Central memory CD8-positive, alpha-beta T cell (primary cell): ENCODE measurements at places on chromosomes 11 and 22.

DNA sequence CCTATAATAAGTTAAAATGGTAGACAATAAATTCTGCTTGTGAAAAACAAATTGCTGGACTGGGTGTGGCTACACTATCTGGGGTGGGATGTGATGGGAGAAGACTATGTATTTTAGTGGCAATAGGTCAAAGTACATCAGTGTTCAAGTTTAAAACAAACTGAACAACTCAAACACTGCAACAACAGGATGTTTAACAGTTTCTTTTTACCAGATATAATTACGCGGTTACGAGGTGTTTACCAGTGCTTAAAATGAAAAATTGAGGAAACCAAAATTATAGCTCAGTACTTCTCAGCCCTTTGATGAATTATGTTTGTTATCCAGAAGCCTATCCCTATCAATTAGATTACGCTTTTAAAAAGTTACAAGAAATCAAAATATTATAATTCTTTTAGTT, 3.2 kb downstream of the PRDM10 start:
- no peak for DNase-seq

DNA sequence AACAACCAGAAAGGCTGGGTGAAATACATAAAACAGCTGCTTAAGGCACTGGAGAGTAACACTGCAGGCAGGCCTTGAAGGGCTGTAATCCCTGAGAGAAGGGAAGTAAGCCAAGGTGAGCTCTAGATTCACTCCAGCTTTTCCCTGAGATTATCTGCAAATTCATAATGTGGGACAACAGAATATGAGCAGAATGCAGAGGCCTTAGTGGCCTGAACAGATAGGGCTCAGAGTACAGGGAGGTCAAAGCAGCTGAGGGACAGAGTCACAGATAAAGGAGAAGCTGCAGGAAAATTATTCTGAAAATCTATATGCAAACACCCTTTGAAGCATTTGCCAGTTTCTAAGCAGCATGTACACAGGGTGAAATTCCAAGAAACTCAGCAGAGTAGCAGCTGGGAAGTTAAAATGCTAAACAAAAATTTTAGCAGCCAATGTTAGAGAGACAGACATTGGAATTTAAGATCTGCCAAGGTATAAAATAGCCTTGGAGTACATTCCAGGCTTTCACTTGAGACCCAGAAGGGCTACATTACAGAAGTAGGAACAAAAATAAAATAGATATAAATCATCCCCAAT, 48.1 kb upstream of the CWF19L2 start:
- DNase-seq: no peak

- no peak for DNase-seq
Observed at GRCh38 chr11:91876746-91877145, 347.9 kb upstream of the FAT3 start.

DNA sequence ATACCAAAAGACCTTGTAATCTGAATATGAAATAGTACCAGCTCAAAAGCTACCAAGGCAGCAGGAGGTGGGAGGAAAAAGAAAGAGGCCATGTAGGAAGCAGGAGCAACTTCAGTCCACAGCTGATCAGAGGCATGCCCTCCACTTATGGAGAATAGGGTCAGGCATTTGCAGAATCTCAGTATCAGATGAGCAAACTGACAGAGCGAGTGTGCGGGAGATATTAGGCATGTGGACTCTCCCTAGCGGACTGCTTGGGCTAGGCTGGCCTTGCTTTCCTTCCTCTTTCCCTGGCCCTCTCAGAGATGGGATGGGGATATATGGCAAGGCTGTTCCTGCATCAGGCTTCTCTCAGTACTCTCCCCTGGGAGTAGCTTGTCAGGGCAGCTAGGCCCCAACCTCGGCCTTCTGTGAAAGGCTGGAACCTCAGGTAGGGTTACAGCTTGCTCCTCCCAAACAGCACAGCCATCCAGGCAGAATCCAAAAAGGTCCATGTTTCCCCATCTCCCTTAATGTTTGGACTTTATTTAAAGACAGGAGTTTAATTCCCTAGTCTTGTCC, 37.0 kb downstream of the ETS1 start:
- no peak for DNase-seq

DNA sequence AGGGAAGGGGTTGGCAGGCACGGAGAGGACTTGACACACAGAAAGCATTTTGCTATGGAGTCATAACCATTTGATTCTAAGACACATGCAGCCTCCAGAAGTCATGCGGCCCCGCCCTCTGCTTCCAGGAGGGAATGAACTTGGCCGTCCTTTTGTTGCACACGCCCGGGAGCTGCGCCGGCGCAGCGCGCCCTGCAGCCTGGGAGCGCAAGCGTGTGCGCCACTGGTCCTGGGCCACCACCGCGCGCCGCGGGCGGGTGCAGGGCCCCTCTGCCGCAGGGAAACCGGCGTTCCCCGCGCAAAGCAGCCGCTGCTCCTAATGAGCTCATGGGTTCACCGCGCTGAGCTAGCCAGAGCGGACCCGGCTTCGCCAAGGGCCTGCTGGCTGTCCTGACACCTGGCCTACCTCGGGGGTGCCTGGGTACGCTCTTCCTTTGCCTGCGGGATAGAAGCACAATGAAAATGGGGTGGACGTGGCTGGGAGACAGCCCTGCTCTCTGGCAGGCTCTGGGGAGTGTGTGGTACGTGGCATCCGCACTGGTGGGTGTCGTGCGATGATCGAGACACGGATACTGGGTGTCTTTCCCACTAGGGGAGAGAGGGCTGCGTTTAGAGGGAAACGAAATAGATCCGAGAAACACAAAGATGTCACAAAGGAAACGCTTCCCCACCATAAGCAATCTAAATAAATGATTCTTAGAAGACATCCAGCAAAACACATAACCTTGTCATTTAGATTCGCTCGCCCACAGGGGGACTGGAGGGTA, 669 bp downstream of the MICAL3 start:
- DNase-seq: no peak
